Hepatocyte (in vitro differentiated cells): ENCODE measurements at places on chromosomes 11 and 22. TPM values are rescaled to one million over a fixed set of nuclear protein-coding genes. Genes with fewer than 3 reads are reported as not detected.

CFAP300 gene
- 1.5 and 3.4 TPM in 2 replicates for total RNA-seq

FGF4 gene
- not detected in 2 replicates for total RNA-seq

PGR gene
- 0.28 and 0.50 TPM in 2 replicates for total RNA-seq

ASPHD2 gene
- total RNA-seq, result 1.2 and 1.4 TPM in 2 replicates

DNA sequence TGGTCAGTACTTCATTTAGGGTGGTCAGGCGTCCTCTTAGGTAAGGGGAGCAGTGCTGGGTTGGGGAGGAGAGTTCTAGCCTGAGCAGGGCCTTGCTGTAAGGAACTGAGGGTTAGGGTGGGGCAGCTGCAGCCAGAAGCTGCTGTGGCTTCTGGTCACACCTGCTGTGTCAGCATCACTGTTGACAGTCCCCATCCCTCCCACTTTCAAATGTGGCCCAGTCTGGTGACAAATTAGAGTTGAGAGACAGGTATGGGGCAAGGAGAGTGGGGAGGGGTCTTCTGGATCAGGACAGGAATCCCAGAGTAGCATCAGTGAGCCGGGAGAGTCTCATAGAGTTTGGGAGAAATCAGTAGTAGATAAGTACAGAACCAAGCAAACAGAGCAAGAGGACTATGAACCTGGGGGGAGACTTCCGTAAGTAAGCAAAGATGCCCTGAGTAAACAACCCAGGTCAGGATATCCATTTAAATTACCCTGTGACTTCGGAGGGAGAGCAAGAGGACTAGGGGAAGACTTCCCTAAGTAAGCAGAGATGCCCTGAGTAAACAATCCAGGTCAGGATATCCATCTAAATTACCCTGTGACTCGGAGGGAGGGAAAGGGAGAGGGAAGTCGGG lies 53.7 kb downstream of the PPP6R2 start:
- H3K36me3 ChIP-seq, result no peaks in the 10 kb centered on the region
- H3K4me3 ChIP-seq, result no peak overlapping the region
- H3K4me1 ChIP-seq, result peaks cover 12% of the 10 kb centered on the region
- H3K27ac ChIP-seq, result peak overlapping the region; percentile 68
- H3K27me3 ChIP-seq, result no peaks in the 10 kb centered on the region

DNA sequence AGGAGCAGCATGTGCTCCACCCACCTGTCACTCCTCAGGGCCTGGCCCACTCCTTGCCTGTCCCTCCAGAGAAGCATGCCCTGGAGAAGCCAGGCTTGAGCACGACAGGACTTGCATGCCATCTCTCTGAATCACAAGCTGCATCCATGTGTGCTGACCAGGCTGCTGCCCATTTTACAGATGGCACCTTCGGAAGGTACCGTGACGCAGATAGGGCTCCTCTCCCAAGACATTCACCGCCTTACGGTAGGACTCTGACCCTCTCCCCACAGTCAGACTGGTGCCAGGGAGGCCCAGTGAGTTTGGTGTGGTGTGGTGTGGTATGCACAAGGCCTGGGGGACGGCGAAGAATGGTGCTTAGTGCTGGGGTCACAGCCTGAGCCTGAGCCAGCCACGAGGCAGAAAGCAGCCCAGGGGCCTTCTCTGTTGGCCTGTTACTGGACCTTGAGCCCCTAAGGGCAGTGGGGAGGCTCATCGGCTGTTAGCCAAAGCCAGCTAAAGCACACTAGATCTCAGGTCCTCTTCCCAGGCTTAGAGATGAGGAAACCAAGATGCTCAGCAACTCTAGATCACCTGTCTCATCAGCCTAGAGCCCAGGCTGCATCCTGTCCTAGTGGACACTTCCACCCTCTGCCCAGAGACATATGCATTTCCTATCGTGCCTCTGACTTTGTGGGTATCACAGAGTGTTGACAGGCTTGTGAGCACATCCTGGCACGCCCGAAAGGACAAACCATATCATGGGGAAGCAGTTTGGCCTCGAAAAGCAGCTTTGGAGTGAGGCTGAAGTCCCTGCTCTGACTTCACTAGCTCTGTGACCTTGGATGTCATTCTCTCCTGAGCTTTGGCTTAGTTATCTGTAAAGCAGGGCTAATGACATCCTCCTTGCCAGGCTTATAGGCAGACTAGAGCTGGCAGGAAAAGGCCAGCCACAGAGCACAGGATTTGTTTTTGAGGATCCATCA lies 17.8 kb downstream of the CYB5R2 start:
- no peak overlapping the region for H3K4me3 ChIP-seq
- no peak overlapping the region for H3K27ac ChIP-seq
- no peaks in the 10 kb centered on the region for H3K36me3 ChIP-seq
- no peaks in the 10 kb centered on the region for H3K4me1 ChIP-seq
- DNase-seq, result no peak

GRCh38 chr11:71371674-71372069 lies 76.5 kb downstream of the DHCR7 start:
- no peaks in the 10 kb centered on the region for H3K4me1 ChIP-seq
- H3K36me3 ChIP-seq, result no peaks in the 10 kb centered on the region
- no peak overlapping the region for H3K27ac ChIP-seq
- H3K27me3 ChIP-seq, result peaks cover 8% of the 10 kb centered on the region
- no peak for DNase-seq

DNA sequence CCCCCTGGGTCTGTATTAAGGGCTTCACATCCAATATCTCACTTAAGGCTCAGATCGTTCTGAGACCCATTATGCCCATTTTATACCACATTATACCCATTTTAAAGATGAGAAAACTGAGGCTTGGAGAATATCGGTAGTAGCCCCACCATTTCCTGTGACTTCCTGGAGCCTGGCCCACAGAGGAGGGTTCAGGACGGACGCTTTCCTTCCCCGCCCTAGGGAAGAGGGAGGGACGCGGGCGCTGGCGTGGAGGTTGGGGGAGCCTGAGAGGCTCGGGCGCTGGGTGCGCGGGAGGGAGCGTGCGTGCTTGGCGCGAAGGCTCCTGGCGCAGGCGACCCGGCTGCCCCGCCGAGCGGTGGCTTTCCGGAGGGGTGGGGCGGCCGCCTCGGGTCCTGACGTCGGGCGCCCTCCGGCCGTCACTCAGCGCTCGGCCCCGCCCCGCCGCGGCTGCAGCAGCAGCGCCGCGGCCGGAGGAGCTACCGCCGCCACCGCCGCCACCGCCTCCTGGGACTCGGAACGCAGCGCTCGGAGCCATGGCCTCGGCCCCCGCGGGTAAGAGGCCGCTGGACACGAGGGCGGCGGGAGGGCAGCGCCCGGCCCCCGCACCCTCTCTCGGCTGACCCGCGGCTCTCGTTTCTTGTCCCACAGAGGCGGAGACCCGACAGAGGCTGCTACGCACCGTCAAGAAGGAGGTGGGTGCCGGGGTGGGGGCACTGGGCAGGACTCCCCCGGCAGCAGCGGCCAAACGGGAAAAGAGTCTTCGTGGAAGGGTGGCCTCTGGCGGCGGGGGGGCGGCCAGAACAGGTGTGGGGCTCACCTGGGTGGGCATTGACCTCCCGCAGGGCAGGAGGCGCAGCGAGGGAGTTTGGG lies at the start of gene SGSM1:
SGSM1 (plus strand) TSS at position 422 of the 873 bp plus-strand sequence; CDS start at position 537, 115 bp downstream.
- H3K36me3 ChIP-seq, result no peaks in the 10 kb centered on the region
- H3K27ac ChIP-seq, result peak within 1 kb of the TSS; percentile 67
- peak; percentile 94 for DNase-seq
- no peaks in the 10 kb centered on the region for H3K27me3 ChIP-seq

GRCh38 chr11:64593156-64594105 lies 2.4 kb downstream of the SLC22A12 start:
- H3K4me1 ChIP-seq, result no peaks in the 10 kb centered on the region
- no peaks in the 10 kb centered on the region for H3K27me3 ChIP-seq
- no peaks in the 10 kb centered on the region for H3K36me3 ChIP-seq
- H3K27ac ChIP-seq, result no peak overlapping the region
- H3K4me3 ChIP-seq, result no peak overlapping the region
- DNase-seq, result no peak

GRCh38 chr11:16393340-16393739 lies 37.0 kb upstream of the SOX6 start:
- no peaks in the 10 kb centered on the region for H3K36me3 ChIP-seq
- no peak for DNase-seq
- peaks cover 10% of the 10 kb centered on the region for H3K4me1 ChIP-seq
- H3K4me3 ChIP-seq, result no peak overlapping the region

- H3K4me1 ChIP-seq, result no peaks in the 10 kb centered on the region
- no peak overlapping the region for H3K4me3 ChIP-seq
- H3K36me3 ChIP-seq, result peaks cover 5% of the 10 kb centered on the region
- no peak for DNase-seq
These were observed 22.2 kb upstream of the IL18BP start for GRCh38 chr11:71976551-71976950.

DNA sequence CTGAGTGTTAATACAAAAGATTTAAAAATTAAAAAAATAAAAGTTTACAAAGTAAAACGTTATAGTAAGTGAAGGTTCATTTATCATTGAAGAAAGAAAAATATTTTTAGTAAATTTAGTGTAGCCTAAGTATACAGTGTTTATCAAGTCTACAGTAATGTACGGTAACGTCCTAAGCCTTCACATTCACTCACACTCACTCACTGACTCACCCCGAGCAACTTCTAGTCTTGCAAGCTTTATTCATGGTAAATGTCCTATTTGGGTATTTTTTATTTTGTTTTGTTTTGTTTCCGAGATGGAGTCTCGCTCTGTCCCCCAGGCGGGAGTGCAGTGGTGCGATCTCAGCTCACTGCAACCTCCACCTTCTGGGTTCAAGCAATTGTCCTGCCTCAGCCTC lies 8.8 kb downstream of the CASTOR1 start:
- no peaks in the 10 kb centered on the region for H3K27me3 ChIP-seq
- no peak overlapping the region for H3K4me3 ChIP-seq
- no peaks in the 10 kb centered on the region for H3K36me3 ChIP-seq
- H3K27ac ChIP-seq, result no peak overlapping the region
- peaks cover 7% of the 10 kb centered on the region for H3K4me1 ChIP-seq
- no peak for DNase-seq

DNA sequence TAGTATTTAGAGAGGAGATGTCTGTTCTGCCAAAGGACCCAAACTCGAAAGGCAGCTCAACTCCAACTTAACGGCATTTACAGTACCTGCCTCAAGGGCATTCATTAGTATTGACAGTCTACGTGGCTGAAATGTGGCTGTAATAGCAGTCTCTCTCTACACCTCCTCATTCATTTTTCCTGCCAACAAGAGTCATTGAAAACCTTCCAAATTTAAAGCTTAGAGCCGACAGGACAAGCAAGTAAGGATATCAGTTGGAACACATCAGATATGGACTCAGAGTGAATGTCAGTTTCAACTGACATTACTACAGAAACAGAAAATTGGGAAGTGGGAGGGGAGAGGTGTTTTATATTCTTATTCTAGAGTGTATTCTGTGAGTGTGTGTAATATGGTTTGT lies 253.1 kb downstream of the CADM1 start:
- H3K27ac ChIP-seq, result no peak overlapping the region
- H3K4me3 ChIP-seq, result no peak overlapping the region
- no peaks in the 10 kb centered on the region for H3K27me3 ChIP-seq

DNA sequence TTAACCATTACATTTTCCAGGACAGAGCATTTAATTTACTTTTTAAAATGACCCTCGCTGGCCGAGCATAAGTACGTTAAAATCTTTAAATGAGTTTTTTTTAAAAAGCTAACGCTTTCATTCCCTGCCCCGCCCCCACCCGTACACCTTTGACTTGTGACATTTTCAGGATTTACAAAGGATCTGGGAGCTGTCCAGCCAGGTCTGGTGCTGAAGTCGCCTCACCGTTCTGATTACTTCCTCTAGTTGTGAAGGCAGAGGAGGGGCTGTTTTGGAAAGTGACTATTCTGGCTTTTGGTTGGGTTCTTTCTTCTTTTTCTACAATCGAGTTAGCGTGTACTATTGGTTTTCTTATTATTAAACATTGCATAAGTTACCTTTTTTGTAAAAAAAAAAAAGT lies 2.9 kb downstream of the C11orf87 start:
- peak; percentile 47 for DNase-seq
- no peak overlapping the region for H3K27ac ChIP-seq
- no peaks in the 10 kb centered on the region for H3K36me3 ChIP-seq
- no peaks in the 10 kb centered on the region for H3K4me1 ChIP-seq

GRCh38 chr11:8790968-8791367 lies 108.4 kb downstream of the RPL27A start:
- H3K4me3 ChIP-seq, result no peak overlapping the region
- peaks cover 11% of the 10 kb centered on the region for H3K4me1 ChIP-seq
- no peaks in the 10 kb centered on the region for H3K27me3 ChIP-seq
- no peak overlapping the region for H3K27ac ChIP-seq
- no peaks in the 10 kb centered on the region for H3K36me3 ChIP-seq

DNA sequence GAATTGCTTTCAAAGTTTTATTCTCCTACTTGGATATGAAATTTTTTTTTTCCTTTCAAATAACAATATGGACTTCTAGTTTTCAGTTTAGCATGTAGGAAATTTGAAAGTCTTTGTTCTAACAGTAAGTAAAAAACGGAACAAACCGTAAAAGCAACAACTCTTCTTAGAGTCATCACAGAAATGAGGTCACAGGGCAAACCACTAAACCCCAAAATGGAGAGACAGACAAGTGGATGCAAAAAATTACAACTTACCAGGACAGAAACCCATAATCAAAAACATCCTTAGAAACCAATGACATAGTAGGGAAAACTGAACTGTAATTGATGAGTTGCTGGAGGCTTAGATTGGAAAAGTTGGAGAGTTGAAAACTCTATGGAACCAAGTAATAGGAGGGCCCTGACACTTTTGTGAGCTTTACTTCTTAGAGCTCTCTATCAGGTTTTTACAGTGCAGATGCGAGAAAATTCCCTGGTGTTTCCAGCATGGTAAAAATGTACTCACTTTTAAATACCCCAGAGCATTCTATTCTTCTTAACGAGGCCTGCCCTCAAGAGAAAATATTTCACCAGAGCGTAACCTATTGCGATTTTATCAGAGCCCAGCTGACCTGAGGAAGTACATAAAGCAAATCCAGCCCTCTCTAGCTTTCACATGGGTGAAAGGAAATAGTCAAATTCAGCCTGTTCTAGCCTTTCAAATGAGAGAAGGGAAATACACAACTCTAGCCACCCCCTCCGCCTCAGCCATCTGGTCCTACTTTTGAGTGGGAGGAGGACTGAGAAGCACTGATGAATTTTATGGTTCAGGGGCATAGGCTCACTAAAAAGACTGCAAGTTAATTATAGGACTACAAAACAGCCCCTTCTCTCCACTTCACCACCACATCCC lies 39.1 kb downstream of the CASP12 start:
- H3K27ac ChIP-seq, result no peak overlapping the region
- DNase-seq, result no peak
- H3K27me3 ChIP-seq, result no peaks in the 10 kb centered on the region
- H3K4me3 ChIP-seq, result no peak overlapping the region
- H3K36me3 ChIP-seq, result no peaks in the 10 kb centered on the region
- H3K4me1 ChIP-seq, result no peaks in the 10 kb centered on the region
